ENCODE measurements at places on chromosomes 5 and 9.

- DNase-seq = no peak
These were observed 20.2 kb downstream of the COL5A1 start for GRCh38 chr9:134661791-134662142.

GRCh38 chr5:41482715-41483114 is 27.7 kb downstream of the PLCXD3 start:
- no peak for DNase-seq

GRCh38 chr5:40134883-40135520 is 544.7 kb upstream of the PTGER4 start:
- DNase-seq = no peak

DNA sequence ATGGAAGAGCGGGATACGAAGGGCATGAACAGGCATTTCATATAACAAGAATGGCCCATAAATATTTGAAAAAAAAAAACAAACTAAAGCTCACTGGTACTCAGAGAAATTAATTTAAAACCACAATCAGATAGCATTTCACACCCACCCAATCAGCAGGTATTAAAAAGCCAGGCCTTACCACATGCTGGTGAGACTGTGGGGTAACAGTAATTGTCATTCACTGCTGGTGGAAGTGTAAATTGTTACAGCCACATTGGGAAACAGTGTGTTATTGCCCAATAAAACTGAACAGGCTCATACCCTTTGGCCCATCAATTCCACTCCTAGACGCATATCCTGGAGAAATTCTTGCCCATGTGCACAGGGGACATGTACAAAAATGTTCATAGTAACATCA is 66.0 kb downstream of the PLAC8L1 start:
- no peak for DNase-seq

- no peak for DNase-seq
These were observed 86.9 kb upstream of the SH3PXD2B start for GRCh38 chr5:172541099-172541772.

DNA sequence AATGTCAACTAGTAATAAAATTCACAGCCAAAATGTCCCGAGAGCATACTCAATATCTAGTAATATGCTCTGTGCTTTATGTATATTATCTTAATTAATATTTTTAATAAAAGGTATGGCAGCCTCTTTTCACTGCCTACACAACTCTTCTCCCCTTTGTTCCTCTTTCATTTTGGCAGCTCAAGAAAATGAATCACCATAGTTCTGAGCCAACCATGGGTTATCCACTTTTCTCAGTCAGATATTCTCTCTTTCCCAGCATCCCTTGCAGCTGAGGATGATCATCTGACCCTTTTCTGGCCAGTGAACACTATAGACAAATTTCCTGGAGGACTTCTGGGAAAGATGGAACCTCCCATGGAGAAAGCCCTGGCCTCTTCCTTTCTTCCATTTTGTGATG is 8.2 kb upstream of the DOCK8 start:
- DNase-seq = no peak

All from activated T-cell treated with anti-CD3 and anti-CD28 coated beads for 1 hour (primary cell).